ENCODE measurements at places on chromosomes 16 and 17.

GRCh38 chr17:78180083-78180482 is 6.8 kb downstream of the TK1 start:
- no peak for DNase-seq

- DNase-seq = no peak
Measured at GRCh38 chr16:1013593-1013900, 32.0 kb downstream of the SOX8 start.

DNA sequence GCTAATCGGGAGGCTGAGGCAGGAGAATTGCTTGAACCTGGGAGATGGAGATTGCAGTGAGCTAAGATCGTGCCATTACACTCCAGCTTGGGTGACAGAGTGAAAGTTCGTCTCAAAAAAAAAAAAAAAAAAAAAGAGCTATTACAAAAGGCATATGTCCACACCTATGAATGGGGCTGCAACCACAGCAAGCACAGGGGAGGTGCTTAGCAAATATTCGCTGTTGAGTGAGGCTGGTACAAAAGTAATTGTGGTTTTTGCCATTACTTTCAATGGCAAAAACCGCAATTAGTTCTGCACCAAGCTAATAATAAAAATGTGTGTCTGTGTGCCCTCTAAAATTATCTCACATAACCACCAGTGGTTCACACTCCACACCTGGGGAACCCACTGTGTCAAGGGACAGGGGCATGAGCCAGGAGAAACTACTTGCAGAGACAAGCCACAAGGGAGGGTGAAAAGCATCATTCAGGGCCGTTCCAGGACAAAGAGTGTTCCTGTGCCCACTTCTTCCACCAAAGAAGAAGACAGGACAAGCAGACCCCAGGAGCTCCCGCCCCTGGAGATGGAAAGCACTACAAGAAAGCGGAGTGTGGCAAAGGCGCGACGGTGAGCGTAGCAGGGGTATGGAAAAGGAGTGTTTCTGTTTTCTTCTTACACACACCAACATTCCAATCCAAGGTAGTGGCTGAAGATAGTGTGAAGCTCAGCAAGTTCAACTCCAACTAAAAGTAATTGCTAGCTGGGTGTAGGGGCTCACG is 84.4 kb upstream of the CNEP1R1 start:
- no peak for DNase-seq

GRCh38 chr17:74085434-74085833 is 118.0 kb upstream of the RPL38 start:
- no peak for DNase-seq

DNA sequence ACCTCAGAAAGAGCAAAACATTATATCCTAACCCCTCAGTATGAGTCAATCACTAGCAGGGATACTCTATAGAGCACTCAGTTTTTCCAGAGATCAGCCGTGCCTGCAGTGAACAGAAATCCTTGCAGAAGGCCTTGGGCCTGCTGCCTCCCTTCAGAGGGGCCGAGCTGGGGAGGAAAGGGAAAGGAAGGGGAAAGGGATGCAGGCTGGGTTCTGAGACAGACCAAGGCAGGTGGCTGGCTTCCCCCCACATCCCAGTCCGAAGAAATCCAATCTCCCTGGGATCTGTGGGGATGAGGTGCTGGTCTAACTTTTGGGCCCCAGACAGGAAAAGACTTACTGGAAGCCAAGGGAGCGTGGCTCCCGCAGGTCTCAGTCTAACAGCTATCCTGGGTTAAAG is 25.3 kb downstream of the SRL start:
- DNase-seq = no peak

Measured in cerebellar nuclear complex (tissue), 1 donor.